ENCODE measurements at places on chromosomes 1 and 21. TPM values are rescaled to one million over a fixed set of nuclear protein-coding genes. Genes with fewer than 3 reads are reported as not detected.

ARHGEF10L gene
- 18.7 TPM for total RNA-seq

FAM3B gene
- not detected for total RNA-seq

MRPL20 gene
- total RNA-seq = 96.6 TPM

KCNJ6 gene
- total RNA-seq = under 0.01 TPM

PLA2G2D gene
- not detected for total RNA-seq

Measured in fibroblast of villous mesenchyme (primary cell).